ENCODE measurements at places on chromosomes 4 and X. TPM values are rescaled to one million over a fixed set of nuclear protein-coding genes. Genes with fewer than 3 reads are reported as not detected.

- H3K4me3 ChIP-seq: no peak overlapping the region
- no peak overlapping the region for H3K27ac ChIP-seq
- no peaks in the 10 kb centered on the region for H3K36me3 ChIP-seq
- H3K27me3 ChIP-seq: no peaks in the 10 kb centered on the region
- no peaks in the 10 kb centered on the region for H3K4me1 ChIP-seq
These were observed 374.5 kb downstream of the GRID2 start for GRCh38 chr4:92678292-92678691.

GRCh38 chr4:185695743-185696142, 116.3 kb downstream of the SORBS2 start:
- H3K27me3 ChIP-seq: no peaks in the 10 kb centered on the region
- H3K27ac ChIP-seq: no peak overlapping the region
- peaks cover 3% of the 10 kb centered on the region for H3K4me1 ChIP-seq
- DNase-seq: no peak

GRCh38 chr4:186657764-186658163, 65.9 kb downstream of the FAT1 start:
- no peak overlapping the region for H3K27ac ChIP-seq
- DNase-seq: peak; percentile 18
- H3K4me1 ChIP-seq: no peaks in the 10 kb centered on the region
- H3K36me3 ChIP-seq: peaks cover 12% of the 10 kb centered on the region
- no peaks in the 10 kb centered on the region for H3K27me3 ChIP-seq

Gene NPY1R
- 24.4 TPM for total RNA-seq

DNA sequence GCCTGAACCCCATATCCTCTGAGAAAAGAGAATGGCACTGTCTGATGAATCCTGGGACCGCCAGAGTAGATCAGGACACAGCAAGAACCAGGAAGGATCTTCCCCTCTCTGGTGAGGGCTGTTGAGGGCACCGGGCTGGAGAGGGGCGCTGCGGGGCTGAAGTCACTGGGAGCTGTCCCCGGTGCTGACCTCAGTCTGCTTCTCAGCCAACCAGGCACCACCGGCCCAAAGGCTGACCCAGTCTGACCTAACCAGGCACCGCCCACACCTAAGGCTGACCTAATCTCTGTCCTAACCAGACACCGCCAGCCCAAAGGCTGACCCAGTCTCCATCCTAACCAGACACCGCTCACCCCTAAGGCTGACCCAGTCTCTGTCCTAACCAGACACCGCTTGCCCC, 82.8 kb downstream of the CPZ start:
- no peak for DNase-seq
- H3K27me3 ChIP-seq: peaks cover 12% of the 10 kb centered on the region
- H3K4me1 ChIP-seq: no peaks in the 10 kb centered on the region
- no peak overlapping the region for H3K4me3 ChIP-seq
- no peak overlapping the region for H3K27ac ChIP-seq
- no peaks in the 10 kb centered on the region for H3K36me3 ChIP-seq

DNA sequence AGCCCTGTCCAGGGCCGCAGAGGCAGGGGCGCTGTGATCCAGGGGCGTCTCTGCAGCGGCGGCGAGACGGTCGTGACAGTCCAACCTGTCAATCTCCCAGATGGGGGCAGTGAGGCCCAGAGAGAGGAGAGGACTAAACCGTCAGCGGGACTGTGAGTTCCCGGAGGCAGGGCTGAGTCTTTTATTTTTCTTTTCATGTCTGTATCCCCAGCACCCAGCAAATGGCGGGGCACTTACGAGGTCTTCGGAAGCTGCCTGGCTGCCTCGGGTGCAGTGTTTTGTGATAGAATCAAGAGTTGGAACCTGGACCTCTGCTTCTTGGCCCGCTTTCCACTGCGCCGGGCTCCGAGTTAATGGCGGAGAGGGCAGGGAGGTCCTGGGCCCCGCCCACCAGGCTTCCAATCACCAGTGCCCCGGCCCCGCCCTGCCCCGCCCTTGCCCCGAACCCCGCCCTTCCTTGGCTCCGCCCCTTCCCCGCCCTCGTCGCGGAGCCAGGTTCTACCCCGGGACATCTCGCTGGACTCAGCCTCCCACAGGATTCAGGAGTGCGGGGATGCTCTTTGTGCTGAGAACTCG, 35.3 kb upstream of the GRPEL1 start:
- peak overlapping the region; percentile 50 for H3K4me3 ChIP-seq
- DNase-seq: peak; percentile 49
- peak overlapping the region; percentile 69 for H3K27ac ChIP-seq
- H3K4me1 ChIP-seq: peaks cover 39% of the 10 kb centered on the region
- no peaks in the 10 kb centered on the region for H3K36me3 ChIP-seq
- peaks cover 17% of the 10 kb centered on the region for H3K27me3 ChIP-seq

DNA sequence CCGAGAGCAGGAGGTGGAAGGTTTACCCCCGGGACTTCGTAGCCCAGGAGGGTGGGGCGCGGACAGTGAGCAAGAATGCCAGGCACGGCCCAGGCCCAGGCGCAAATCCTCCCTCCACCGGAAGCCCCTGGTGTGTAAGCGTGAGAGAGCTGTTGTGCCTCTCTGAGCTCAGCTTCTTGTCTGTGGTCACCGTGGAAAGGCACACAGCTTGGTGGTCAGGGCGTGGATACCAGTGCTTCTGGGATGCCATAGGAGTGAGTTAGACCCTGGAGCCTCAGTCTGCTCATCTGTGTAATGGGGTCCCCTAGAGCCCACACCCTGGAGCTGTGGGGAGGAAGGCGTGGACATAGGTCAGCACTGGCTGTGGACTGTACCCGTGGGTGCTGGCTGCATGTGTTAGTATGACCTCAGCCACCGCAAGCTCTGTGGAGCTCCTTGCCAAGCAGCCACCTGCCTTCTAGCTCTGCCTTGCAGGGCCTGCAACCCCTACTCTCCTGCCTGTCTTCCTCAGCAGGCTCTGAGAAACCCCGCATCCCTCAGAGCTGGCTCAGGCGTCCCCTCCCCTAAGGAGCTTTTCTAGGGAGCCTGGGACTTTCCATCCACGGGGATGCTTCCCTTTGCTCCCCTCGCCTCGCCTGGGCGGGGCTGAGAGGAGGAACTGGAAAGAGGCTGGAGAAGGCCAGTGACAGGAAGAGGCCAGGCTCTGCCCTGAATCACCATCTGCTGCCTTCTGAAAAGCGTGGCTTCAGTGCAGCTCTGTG, 28.0 kb upstream of the AFAP1 start:
- no peaks in the 10 kb centered on the region for H3K27me3 ChIP-seq
- peaks cover 56% of the 10 kb centered on the region for H3K36me3 ChIP-seq
- H3K4me1 ChIP-seq: peaks cover 57% of the 10 kb centered on the region
- DNase-seq: no peak

DNA sequence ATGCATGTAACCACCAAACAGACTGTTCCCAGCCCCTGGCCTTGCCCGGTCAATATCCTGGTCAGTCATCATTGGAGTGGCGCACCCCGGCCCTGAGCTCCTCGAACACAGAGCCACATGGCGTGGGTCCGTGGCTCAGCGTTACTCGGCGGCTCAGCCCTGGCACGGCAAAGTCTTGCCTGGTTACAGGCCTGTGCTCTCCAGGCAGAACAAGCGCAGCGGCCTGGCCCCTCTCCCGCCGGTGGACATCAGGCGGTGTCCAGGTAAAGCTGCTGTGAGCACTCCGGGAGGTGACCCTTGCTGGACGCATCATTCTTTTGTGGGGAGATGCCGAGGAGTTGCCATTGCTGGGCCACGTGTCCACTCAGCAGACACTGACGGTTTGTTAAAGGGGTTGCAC, 6.1 kb upstream of the UVSSA start:
- no peak for DNase-seq
- no peaks in the 10 kb centered on the region for H3K27me3 ChIP-seq
- H3K36me3 ChIP-seq: peaks cover 54% of the 10 kb centered on the region
- no peak overlapping the region for H3K4me3 ChIP-seq
